ENCODE measurements at places on chromosomes 16 and 17. TPM values are rescaled to one million over a fixed set of nuclear protein-coding genes. Genes with fewer than 3 reads are reported as not detected.
A peak's percentile ranks its signal among the peaks of the same experiment; 100 is the strongest.

- no peak for DNase-seq
Measured at GRCh38 chr17:57726838-57727237, 18.3 kb downstream of the CCDC182 start.

DNA sequence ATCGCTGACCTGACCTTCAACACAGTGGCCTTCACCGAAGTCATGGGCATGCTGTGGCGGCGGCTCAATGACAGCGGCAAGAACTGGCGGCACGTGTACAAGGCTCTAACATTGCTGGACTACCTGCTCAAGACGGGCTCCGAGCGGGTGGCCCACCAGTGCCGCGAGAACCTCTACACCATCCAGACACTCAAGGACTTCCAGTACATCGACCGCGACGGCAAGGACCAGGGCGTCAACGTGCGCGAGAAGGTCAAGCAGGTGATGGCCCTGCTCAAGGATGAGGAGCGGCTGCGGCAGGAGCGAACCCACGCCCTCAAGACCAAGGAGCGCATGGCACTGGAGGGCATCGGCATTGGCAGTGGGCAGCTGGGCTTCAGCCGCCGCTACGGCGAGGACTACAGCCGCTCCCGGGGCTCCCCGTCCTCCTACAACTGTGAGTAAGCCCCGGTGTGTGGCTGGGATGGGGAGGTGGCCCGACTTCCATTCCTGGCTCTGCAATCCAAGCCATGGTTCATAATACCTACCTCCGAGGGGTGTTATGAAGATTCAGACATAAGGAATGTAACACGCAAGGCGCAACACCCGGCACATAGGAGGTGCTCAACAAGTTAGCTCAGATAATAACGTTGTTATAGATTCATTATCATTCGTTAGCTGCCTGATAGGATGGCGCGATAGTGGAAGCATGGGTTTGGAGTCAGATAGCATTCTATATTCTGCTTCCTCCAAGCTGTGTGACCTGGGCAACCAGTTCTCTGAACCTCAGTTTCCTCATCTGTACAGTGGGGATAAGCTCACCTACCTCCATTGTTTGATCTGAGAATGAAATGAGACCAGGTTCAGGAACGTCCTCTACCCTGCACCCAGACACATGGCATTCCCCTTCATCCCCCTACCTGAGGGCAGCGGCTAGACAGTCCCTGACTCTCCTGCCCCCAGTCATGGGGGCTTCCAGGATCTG lies 4.4 kb downstream of the EPN3 start:
- no peak for DNase-seq

DNA sequence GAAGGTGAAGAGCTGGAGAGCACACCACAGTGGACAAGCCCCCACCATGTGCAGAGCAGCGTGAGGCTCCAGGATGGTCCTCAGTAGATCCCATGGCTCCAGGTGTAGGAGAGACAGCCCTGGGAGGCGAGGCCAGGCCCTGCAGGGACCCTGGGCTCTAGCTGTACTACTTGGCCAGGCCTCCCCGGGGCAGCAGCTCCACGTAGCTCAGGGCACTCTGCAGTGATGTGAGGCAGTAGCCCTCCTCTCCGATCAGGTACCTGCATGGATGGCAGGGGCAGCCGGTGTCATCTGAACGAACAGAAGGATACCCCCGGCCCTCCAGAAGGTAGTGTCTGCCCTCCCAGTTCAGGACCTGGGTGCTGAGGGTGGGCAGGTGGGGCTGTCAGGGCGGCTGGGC lies 6.2 kb upstream of the SPATA2L start:
- no peak for DNase-seq

DNA sequence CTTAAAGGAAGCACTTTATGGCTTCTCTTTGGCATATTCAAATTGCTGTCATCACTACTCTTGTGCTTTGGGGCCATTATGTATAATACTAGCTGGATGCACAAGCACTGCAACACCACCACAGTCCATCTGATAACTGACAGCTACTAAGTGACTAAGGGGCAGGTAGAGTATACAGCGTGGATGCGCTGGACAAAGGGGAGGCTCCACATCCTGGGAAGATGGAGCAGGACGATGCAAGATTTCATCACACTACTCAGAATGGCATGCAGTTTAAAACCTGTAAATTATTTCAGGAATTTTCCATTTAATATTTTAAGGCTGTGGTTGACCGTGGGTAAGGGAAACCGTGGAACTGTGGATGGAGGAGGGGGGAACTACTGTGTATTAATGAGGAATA lies 25.0 kb downstream of the MPRIP start:
- no peak for DNase-seq

- DNase-seq = no peak
Measured at GRCh38 chr17:81482673-81483072, 29.9 kb downstream of the ACTG1 start.

DNA sequence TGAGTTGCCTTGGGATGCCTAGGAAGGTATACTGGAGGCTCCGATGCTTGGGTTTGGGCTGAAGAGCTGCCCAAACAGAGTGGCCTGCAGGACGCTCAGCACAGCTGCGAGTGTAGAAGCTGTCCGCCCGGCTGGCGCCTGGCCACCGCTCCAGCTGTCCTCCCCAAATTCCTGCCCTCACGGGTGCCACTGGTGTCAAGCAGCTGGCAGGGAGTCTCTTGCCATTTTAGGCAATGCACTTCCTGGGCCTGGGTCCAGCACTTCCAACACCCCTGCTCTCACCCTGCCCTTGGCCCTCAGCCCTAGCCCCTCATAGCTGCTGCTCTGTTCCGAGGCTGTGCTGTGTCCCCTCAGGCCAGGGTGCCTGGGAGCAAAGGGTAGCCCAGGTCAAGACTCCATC lies 5.2 kb upstream of the PKMYT1 start:
- peak; percentile 63 for DNase-seq

DNA sequence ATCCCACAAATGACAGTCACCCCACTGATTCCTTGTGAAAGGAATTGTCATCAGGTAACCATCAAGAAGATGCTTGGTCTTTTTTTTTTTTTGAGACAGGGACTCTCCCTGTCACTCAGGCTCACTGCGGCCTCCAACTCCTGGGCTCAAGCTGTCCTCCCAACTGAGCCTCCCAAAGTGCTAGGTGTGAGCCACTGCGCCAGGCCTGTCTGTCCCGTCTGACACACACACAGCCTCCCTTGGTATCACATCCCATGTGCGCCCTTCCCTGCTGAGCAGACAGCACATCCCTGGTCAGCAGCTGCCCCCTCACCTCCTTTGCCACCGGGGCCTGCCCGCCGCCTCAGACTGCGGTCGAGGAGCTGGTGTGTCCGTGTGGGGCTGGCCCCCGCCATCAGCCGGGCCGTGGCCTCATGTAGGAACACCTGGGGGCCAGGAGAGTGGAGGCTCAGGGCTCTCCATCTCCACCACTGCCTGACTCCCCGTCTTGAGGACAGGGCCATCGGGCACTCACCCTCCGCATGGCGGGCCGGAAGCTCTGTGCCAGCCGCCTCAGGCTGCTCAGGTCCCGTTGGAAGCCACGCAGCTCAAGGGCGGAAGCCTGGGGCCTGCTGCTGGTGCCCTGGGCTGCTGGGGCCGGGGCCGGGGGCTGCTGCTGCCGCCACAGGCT lies 23.6 kb downstream of the SREBF1 start:
- DNase-seq = no peak

GRCh38 chr16:2078691-2079090 lies 30.9 kb downstream of the TSC2 start:
- DNase-seq = no peak

DNA sequence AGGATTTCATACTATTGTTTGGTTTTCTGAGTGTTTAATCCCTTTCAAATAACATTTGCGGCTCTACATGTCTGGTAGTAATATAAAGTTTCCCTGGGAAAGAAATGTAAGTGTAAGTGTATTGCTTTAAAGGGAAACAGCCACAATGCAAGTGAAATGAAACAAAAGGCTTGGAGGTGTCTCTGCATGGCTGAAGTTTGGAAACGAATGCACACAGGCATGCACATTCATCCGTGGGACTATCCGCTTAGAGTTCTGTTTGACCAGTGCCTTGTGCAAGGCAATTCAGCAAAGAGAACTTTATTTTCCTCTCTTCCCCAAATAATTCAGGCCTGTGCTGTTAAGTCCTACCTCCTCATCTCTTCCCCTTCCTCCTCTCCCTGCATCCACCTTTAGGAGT lies 56.1 kb upstream of the MRTFB start:
- no peak for DNase-seq

DNA sequence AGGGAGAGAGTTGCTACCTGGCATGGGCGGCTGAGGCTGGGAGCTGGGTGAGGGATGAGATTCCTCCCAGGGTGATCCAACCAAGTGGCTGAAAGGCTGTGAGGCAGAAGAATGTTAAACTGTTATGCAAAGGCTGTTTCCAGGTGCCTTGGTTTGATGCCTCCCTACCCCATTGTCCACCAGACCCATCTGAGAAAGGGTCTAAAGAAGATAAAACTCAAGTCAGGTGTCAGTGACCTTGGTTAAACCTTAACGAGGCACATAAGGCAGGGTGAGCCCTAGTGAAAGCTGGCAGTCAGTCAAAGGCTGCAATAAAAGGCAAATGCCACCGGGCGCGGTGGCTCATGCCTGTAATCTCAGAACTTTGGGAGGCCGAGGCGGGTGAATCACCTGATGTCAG lies 23.8 kb downstream of the LDHD start:
- DNase-seq = no peak

DNA sequence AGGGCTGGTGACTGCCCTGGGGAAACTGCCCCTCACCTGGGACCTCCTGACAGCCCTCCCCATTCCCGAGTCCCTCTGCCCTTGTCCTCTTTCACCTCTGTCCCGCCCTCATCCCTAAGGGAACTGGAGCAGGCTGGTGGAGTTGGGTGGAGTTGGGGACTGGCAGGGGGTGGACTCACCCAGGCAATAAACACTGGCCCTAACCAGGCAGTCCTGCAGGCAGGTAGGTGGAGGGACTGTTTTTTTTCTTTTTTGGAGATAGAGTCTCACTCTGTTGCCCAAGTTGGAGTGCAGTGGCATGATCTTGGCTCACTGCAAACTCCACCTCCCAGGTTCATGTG lies 11.7 kb downstream of the GCGR start:
- no peak for DNase-seq

DNA sequence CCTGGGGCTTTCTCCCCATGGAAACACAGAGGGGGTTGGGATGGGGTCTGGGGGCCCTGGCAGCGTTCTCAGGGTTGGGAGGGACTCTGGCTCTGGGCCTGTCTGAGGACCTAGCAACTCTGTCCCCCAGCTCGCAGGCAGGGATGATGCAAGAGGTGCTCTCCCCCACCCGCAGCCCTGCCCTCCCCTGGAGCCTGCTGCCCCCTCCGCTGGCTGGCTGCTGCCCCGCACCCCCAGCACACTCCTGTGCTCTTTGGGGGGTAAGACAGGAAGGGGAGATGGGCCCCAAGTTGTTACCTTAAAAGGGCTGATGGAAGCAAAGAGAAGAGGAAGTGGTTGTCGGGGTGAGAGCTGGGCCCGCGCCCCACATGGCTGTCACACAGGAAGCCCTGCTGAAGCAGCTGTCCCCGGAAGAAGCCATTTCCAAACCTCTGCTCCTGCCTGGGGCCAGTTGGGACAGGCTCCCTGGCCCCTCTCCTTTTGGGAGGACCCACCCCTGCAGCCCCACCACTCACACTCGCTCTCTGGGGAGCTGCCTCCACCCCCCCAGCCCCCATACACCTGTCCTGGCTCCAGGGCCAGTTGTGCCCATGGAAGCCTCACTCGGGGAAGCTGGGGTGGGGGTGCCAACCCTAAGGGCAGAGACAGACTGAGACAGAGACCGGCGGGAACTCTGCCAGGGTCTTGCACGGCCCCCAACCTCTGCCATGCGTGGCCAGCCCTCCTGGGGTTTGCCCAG lies 2.5 kb downstream of the CORO1A start:
- no peak for DNase-seq

GRCh38 chr16:65827231-65827630 lies 539.3 kb upstream of the CDH5 start:
- no peak for DNase-seq

GRB7 gene
- polyA plus RNA-seq = 0.72 TPM

PRAC2 gene
- polyA plus RNA-seq = not detected

ABCA10 gene
- polyA plus RNA-seq = 14.4 TPM

DRC7 gene
- not detected for polyA plus RNA-seq

GNG13 gene
- polyA plus RNA-seq = not detected

CCL17 gene
- polyA plus RNA-seq = not detected
